ENCODE measurements at places on chromosomes 2 and 18.

DNA sequence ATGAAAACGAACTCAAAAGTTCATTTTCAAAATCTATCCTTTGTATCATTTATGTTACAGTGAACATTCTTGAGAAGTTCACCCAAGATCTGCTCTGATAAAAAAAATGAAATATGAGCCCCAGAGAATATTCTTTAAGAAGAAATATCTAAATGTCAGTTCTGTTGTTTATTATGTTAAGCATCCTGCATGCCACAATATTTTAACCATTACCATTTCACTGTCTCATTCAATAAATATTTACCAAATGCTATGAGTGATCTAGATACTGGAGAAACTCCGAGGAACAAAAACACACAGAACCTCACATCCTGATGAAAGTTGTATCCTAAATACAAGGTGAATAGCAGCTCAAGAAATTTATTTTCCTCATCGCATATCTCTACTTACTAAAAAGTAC is 170.2 kb downstream of the ZNF385B start:
- no peak for DNase-seq

DNA sequence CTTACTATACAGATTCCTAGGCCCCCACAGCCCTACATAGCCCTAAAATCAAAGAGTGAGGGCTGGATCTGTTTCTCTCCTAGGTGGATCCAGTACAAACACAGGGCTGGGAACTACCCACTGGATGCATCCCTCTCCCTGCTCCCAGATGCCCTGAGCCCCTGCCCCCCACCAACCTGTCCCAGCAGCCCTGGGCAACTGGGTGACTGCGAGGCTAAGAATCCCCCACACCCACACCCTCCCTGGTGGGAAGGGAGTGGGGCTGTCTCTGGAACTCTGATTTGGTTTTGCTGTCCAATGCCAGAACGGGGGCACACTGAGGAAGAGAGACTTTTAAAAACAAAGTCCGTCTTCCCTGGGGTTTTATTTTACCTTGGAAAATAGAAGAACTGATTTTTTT is 113.1 kb downstream of the SMAD7 start:
- no peak for DNase-seq

- DNase-seq: no peak
Measured at GRCh38 chr18:58175122-58175785, 131.2 kb downstream of the NEDD4L start.

GRCh38 chr2:222364285-222364895 is 60.0 kb upstream of the SGPP2 start:
- DNase-seq: peak; percentile 78

GRCh38 chr2:197677483-197677882 is 2.1 kb upstream of the RFTN2 start:
- DNase-seq: no peak

GRCh38 chr2:152874955-152875354 is 156.5 kb downstream of the ARL6IP6 start:
- DNase-seq: no peak

- DNase-seq: no peak
Measured at GRCh38 chr2:59732871-59733566, 820.4 kb downstream of the BCL11A start.

DNA sequence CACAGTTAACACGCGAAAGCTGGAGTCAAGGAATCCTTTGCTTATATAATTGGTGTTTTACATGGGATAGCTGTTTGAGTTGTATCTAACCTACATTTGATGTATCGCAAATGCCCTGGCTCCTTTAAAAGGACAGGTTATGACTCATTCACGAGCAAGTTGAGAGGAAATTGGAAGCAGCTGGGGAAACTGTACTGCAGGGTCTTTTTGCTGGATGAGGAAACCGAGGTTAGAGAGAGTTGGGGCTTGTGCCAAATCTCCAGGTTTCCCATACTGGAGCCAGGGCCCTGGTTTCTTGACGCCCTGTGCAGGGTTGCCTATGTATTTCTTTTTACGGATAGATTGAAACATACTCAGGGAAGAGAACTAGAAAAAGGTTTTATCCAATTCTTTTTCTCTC is 60.0 kb upstream of the SPTBN1 start:
- DNase-seq: no peak

- DNase-seq: no peak
Measured at GRCh38 chr2:118309257-118309945, 221.1 kb downstream of the INSIG2 start.

- DNase-seq: no peak
Measured at GRCh38 chr2:66173645-66174044, 261.3 kb upstream of the MEIS1 start.

DNA sequence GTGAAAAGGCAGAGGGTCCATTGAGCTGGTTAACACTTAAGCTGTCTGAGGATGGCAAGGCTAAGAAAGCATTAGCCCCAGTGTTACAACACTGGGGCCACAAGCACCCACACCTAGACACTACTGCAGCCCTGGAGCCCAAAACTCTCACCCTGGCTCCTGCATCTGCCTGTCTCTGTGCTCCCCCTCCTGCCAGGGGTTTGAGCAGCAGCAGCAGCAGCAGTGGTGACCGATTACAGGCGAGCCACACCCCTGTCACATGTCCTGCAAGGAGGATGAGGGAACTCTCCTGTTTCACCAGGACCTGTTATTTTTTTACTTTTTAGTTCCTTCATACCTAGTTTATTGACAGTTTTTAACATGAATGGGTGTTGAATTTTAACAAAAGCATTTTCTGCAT is 326.7 kb upstream of the MAP2 start:
- peak; percentile 23 for DNase-seq

DNA sequence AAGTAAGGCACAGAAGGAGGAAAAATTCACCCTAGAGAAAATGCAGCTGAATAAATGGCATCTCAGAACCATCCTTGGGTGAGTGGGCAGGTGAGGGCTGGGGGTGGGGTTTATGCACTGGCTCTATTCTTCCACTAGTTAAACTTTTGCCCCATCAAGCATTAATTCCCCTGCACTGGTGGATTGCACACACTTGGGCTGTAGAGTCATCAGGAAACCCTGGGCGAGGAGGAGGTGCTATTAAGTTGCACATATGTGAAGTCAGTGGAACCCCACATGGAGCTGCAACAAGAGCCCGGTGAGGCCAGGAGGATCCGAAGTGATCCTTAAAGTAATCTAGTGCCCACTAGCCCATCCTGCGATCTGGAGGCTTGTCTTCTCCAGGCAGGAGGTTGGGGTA is 6.8 kb upstream of the DNAJB2 start:
- DNase-seq: no peak

GRCh38 chr2:7417845-7418742 is 500.9 kb downstream of the RNF144A start:
- DNase-seq: no peak

DNA sequence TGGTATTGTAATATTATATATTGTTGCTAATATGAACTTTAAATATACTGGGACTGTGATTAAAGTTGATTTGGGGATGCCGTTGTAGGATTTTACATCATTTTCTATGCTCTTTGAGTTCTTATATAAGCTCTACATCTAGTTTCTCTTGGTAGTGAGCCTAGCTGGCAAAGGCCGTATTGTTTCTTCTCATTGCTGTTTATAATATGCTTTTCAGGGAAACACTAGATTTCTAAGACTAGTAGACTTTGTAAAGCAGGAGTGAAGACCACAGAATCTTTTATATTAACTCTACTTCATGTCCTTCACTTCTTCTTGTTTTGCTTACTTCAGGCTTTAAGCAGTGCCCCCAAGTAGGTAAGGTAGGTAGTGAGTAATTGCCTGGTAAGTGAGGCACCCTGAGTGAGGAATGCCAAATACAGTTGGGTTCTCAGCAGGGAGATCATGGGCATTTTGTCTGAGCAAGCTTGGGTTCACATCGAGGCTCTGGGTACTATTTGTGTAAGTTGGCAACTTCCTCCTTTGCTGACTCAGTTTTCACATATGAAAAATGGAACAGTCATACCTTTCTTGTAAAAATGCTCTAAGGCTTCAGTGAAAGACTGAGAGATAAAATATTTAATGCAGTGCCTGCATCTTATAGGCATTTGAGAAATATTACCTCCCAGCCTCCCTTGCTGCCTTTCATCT is 96.4 kb downstream of the RNF144A start:
- DNase-seq: no peak

Data from OCI-M1 (cell line).